ENCODE measurements at places on chromosomes 11 and 22.

- DNase-seq, result no peak
Observed at GRCh38 chr11:2576111-2576510, 123.7 kb downstream of the KCNQ1OT1 start.

DNA sequence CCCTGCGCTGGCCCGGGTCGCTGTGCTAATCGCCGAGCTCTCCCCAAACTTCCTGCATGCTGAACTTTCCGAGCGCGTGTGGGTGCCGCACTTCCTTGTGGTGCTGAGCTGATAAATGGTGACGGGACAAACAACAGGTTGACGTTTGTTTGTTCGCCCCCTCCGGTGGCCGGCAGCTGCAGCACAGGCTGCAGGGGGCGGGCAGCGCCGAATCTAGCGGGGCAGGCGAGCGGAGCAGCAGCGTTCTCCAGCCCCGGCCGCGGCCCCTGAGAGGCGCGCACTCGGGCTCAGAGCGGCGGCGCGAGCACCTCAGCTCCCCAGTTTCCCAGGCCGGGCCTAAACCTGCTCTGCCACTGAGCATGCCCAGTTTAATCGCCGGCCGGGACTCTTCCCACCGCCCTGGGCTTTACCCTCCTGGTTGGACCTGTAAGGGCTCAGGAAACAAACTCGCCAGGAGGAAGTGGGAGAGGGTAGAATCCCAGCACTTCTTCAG lies at the start of gene PDGFD:
Gene PDGFD (minus strand): TSS at position 120 of the 493 bp plus-strand sequence.
- peak; percentile 17 for DNase-seq

DNA sequence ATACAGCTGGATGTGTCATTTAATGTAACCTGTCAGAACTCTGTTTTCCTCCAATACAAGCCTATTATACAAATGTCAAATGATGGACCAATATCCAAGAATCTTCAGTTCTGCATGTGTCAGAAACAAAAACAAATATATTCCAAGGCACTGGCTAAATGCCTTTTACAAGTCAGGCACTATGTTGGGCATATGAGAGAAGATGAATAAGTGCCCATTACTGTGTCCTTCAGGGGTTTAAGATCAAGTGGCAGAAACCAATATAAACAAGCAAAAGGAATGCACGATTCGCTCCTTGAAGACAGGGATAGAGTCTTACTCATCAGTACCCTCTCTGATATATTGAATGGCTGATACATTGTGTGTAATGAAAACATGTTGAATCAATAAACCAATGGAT lies 254.4 kb downstream of the TTC28 start:
- DNase-seq, result no peak

GRCh38 chr11:63764340-63764678 lies 4.3 kb downstream of the ZFTA start:
- DNase-seq, result no peak

GRCh38 chr11:34327804-34328631 lies 29.8 kb downstream of the ABTB2 start:
- DNase-seq, result peak; percentile 72

DNA sequence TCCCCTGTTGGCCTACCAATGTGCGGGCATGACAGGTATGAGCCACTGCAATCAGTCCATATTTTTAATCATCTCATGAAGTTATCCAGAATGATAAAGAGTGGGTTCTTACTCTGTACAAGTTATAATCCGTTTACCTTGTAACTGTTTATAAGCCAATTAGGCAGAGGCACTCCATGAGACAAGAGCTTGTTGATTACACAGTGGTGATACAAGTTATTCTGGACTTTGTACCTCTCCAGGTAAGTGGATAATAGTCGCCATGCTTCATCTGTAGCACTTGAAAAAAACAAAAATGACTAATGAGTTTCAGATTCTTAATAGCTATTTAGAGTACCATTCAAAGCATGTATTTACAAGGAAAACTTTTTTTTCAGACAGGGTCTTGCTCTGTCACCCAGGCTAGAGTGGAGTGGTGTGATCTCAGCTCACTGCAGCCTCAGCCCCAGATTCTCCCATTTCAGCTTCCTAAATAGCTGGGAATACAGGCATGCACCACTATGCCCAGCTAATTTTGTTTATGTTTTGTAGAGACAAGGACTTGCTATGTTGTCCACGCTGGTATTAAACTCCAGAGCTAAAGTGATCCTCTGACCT lies 17.7 kb upstream of the FNBP4 start:
- DNase-seq, result no peak

DNA sequence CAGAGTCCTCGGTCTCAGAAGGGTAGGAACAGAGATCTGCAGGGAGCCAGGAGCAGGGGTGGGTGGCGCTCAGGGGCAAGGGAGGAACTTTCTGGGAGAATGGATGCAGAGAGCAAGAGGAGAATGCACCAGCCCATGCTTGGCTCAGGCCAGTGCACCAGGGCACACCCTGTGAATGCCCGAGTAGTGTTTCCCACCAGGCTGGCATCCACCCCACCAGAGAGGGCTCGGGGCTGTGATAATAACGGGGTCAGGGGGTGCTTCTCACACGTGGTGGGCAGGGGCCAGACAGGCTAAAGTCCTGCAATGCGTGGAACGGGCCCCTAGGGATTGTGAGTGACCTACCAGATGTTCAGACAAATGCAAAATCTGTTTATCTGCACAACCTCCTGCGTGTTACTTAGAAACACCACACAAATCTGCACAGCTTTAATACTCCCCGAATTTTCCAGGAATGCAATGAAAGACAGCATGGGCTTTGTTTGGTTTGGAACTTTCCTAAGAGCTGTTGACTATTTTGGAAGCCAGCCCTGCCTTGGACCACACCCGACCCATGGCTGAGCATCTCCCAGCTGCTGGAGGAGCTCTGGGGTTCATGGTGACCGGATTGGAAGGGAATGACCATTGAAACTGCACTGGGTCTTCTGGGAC lies 368.3 kb downstream of the SHANK2 start:
- no peak for DNase-seq

DNA sequence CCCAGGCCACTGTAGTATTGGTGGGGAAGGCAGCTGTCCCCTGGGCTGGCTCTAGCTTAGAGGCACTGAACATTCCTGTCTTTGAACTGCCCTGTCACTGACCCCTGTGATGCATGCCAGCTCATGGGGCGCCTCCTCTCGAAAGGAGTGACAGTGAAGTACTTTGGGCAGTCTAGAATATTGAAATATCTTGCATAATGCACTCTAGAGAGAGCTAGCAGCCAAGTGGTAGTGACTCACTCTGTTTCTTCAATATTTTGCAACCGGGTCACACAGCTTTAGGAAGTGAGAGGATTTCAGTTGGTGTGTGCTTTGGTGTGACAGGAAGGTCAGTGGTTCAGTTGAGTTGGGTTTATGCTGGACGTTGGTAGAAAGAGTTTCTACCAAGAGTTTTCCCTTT lies 35.5 kb upstream of the ST14 start:
- no peak for DNase-seq

GRCh38 chr11:37503411-37504059 lies 905.5 kb upstream of the RAG2 start:
- no peak for DNase-seq

DNA sequence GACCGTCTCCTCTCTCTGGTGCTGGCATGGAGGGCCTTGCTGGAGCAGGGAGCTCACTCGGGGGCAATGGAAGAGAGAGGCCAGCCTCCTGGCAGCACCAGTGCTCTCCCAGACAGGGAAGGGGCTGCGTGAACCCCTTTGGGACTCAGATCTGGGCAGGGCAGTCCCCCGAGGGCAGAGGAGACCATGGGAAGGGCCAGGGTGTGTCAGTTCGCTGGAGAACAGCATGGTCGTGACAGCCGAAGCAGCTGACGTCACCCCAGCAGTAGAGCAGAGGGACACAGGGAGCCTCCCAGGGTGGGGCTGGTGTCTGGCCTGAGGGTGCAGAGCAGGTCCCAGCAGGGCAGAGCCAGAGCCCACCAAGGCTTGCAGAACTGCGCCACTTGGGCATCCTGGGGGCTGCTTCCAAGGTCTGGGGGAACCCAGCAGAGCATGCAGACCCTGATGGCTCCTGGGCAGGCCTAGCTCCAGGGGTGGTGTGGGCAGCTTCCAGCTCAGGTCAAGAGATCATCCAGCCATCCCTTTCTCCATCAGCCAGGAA lies 71.0 kb upstream of the KCNQ1OT1 start:
- no peak for DNase-seq

GRCh38 chr22:35578836-35579575 lies 38.1 kb downstream of the MB start:
- no peak for DNase-seq

DNA sequence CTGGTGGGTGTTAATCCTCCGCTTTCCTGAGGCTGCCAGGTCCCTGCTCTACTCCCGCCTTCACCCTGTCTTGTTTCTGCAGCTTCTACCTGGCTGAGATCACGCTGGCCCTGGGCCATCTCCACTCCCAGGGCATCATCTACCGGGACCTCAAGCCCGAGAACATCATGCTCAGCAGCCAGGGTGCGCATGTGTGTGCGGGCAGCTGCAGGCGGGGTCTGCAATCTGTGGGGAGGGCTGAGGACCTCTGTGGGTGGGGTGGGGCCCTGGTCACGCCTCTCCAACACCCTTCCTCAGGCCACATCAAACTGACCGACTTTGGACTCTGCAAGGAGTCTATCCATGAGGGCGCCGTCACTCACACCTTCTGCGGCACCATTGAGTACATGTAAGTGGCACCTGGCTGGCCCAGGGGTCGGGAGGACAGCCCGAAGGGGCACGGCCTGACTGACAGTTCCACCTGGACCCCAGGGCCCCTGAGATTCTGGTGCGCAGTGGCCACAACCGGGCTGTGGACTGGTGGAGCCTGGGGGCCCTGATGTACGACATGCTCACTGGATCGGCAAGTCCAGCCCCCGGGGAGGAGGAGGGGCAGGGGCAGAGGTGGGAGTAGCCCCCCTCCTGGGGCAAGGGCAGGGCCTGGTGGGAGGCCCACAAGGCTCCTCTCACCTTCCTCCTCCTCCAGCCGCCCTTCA lies 4.5 kb downstream of the RPS6KB2 start:
- no peak for DNase-seq

DNA sequence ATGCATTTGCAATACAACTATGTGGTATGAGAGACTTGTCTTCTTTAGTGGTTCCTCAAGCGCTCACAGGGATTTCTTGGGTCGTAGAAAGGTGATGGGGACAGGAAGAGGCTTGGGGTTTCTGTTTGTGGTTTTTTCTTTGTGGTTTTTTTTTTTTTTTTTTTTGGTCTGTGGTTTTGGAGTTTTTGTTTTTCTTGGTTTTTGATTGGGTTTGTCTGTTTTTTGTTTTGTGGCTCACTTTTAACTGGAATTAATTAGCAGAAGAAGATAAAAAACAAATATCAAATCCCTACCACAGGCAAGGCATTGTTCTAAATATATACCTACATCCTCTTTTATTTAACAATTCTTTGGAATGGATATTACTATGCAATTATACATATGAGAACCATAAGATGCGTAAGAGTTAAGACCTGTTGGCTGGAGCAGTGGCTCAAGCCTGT lies 5.5 kb downstream of the TTC28 start:
- no peak for DNase-seq

- DNase-seq, result no peak
Observed at GRCh38 chr11:121426476-121427399, 25.4 kb upstream of the SORL1 start.

DNA sequence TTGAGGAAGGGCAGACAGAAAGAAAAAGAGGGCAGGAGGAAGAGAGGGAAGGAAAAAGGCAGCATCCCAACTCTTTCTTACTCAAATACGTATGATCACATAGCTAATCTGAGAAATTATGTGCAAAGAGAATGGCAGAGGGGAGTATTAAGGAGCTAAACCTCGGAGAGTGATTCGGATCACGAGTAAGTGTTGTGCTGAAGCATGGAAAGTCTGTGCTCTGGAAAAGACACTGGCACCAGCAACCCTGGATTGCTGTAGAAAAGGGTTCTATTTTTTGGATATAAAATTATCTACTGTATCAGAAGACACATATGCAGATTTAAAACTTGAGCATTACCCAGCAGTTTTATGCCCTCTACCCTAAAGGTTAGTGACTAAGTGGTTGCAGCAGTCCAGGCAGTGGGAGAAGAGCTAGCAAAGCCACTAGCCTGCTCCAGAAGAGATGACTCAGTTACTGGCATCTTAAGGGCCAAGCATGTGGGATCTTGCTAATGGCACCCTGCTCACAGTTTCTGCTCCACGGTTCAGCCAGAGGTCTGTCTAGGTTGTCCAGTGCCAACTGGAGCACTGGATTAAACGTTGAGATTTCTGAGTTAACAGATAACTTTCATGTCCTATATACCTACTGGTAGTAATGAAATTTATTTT lies 151.7 kb downstream of the SWAP70 start:
- no peak for DNase-seq

GRCh38 chr11:60485987-60486386 lies 6.6 kb upstream of the MS4A12 start:
- no peak for DNase-seq
